ENCODE measurements at places on chromosomes 4 and X.

DNA sequence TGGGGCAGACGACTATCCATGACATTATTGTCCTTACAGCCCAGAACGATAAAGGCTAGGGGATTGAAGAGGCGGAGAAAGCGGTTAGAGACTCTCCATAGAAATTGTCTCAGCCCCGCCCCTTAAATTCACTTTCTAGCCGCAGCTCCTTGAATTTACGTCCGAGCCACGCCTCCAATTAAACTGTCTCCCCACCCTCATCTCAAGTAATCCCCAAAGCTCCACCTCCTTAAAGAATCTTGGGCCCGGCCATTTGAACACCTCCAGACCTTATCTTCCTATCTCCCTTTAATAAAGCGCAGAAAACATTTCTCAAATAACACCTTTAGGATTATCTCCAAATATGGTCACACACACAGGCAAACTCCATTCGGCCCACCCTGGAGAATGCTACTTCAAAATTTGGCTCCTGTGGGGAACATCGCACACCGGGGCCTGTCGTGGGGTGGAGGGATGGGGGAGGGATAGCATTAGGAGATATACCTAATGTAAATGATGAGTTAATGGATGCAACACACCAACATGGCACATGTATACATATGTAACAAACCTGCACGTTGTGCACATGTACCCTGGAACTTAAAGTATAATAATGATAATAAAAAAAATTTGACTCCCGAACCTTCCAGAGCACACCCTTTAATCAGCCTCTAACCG lies 7.2 kb upstream of the MAGIX start:
- peak; percentile 66 for DNase-seq

GRCh38 chr4:153151535-153152455 lies 52.4 kb upstream of the TRIM2 start:
- peak; percentile 69 for DNase-seq

GRCh38 chrX:47361538-47362511 lies 8.6 kb upstream of the ZNF157 start:
- peak; percentile 78 for DNase-seq

DNA sequence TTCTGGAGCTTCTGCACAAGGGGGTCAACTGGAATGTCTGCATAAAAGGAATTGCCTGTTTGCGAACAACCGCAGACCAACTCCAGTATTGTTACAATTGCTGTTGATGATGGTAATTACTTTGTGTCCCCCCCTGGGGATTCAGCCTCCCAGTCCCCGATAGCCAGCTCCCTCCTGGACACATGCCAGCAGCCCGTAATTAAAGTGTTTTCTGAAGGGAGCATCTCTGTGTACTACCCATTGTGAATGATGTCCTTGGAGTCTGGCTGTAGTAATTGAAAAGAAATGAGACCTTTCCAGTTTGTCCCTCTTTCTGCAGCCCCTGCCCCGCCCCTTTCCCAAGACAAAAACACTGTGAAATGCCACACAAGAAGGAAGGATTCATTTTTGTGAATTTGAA lies 377.1 kb upstream of the LCORL start:
- DNase-seq = no peak

- DNase-seq = no peak
These were observed 52.7 kb upstream of the ZCCHC13 start for GRCh38 chrX:74251006-74251930.

- DNase-seq = no peak
These were observed 55.8 kb upstream of the GIMD1 start for GRCh38 chr4:106424426-106424825.

GRCh38 chr4:123446865-123447474 lies 50.4 kb downstream of the SPRY1 start:
- no peak for DNase-seq

DNA sequence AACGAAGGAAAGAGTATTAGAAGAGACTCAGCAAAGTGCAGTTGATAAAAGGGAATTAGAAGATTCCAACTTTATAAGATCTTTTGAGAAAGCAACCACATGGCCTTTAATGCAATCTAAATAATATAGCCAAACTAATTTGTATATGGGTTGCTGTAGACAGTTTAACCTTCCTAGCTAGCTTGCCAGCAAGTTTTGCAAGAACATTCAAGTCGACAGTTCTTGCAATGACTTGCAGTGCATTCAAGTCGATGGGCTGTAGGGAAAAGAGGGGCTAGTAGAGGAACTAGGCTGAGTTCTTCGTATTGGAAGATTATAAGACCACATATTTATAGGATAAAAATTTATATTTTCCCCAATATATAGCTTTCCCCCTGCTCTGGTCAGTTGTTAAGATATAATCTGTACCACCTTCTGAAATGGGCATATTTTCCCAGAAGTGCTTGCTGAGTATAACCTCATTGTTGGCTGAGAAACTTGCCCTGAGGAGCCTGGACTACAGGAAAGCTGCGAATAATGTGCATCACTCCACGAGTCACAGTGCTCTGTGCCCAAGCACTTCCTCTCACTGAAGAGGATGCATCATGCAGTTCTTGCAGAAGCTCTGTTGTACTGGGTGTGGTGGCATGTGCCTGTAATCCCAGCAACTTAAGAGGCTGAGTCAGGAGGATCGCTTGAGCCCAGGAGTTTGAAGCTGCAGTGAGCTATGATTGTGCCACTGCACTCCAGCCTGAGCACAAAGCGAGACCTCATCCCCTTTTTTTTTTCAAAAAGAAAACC lies 56.7 kb downstream of the DOCK11 start:
- DNase-seq = peak; percentile 44
